ENCODE measurements at places on chromosomes 2 and 18.
A peak's percentile ranks its signal among the peaks of the same experiment; 100 is the strongest.

GRCh38 chr2:39487398-39488250 is 50.5 kb upstream of the MAP4K3 start:
- peak; percentile 40 for DNase-seq

GRCh38 chr2:68466361-68466777 is 725 bp downstream of the FBXO48 start:
- DNase-seq = peak; percentile 35

DNA sequence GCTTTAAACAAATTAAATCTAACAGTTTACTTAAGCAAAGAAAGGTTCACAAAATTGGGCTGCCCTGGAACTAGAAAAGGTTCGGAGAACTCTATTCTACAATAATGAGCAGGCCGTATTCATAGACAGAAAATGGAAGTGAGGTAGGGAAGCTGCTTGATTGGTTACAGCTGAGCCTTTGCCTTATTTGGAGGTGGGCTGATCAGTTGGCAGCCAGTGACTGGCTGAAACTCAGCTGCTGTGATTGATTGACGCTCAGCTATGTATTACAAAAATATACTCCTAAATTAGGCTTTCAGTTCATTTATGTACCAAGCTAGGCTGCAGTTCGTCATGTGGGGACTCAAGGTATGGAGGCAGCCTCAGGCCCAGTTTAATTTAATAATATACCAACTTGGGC is 42.3 kb upstream of the TTR start:
- no peak for DNase-seq

GRCh38 chr2:236558993-236559978 is 10.3 kb upstream of the ACKR3 start:
- DNase-seq = no peak

DNA sequence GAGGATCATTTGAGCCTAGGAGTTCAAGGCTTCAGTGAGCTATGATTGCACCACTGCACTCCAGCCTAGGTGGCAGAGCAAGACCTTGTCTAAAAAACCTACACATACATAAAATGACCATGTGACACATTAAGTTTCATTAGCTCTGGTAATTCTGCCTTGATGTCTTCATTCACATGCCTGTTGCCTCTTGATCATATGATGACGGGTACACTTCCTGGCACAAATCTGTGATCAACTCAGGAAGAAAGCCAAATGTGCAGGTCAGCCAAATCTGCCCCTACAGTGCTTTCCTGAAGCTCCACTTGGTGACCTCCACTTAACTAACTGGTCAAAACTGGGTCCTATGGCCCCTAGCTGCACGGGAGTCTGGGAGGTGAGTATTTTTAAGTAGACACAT is 54.4 kb upstream of the B3GNT7 start:
- DNase-seq = no peak

- peak; percentile 80 for DNase-seq
Measured at GRCh38 chr2:238287737-238288649, at the start of gene PER2. Gene PER2, minus strand, starts transcription at chr2:238288610. Its CDS starts 10,674 bp downstream, at chr2:238277936.

DNA sequence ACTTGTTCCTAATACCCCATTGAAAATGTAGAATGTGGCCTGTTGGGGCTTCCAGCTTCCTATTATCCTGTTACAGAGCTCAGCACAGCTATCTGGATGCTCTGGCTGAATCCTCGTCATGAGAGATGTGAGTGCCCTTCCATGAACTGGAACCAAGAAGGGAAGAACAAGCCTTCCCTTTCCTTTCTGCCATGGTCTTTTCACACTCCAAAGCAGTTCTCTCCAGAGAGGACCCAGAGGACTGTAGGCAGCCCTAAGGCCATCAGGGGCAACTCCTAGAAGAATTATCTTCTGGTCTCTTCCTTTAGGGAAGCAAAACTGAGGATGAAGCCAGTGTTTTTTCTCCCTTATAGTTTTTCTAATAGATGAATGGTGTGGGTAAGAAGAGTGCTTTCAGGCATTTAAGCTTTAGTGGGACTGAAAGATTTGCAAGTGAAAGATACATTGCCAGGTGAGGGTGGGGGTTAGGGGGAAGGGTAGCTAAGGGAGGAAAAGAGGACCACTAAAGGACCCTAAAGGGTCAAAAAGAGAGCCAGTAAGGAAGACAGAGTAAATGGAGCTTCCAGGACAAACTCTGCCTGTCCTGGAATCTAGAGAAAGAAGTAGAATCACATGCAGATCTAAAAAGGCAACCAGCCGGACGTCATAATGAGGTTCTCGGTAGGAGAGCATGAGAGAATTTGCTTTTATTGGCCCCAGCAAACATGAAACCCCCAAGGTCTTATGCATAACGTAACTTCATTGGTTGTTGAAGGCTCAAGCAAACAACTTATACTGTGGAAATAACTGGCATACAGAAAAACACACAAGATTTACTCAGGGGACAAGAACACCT is 12.4 kb upstream of the XPO1 start:
- no peak for DNase-seq

DNA sequence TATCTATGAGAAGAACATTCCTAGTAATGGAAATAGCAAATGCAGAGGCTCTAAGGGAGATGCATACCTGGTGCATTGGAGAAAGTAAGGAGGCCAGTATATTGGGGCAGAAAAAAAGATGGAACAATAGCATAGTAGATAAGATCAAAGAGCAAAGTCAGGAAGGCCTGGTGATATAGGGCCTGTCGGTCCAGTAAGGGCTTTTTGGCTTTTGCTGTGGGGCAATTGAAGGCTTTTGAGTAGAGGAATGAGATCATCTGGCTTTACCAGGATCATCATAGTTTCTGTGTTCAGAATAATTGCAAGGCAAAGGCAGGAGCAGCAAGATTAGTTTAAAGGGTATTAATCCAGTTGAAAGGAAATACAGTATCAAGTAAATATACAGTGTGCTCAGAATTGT is 111.8 kb downstream of the EHBP1 start:
- no peak for DNase-seq

GRCh38 chr2:218259099-218259961 is 1.5 kb upstream of the GPBAR1 start:
- DNase-seq = peak; percentile 40

GRCh38 chr18:61606068-61606660 is 272.9 kb downstream of the CDH20 start:
- DNase-seq = no peak

DNA sequence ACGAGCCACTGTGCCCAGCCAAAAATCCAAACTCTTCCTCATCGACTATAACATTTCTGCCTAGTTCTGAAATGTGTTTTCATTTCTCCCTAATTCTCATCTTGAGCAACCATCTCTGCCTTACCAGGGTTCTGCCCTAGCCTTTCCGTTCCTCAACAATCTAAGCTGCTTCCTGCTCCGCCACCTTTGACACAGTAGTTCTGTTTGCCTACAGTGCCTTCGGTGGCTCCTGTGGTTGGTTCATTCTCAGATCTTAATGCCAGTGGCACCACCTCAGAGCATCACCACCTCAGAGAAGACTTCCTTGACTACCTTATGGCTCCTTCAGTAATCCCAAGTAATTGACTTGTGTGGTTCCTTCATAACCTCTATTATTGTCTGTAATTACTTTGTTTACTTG is 3.8 kb downstream of the SOCS6 start:
- DNase-seq = no peak

GRCh38 chr18:1846640-1847039 is 724.7 kb downstream of the METTL4 start:
- DNase-seq = no peak

GRCh38 chr18:33212363-33212762 is 228.2 kb downstream of the CCDC178 start:
- no peak for DNase-seq

DNA sequence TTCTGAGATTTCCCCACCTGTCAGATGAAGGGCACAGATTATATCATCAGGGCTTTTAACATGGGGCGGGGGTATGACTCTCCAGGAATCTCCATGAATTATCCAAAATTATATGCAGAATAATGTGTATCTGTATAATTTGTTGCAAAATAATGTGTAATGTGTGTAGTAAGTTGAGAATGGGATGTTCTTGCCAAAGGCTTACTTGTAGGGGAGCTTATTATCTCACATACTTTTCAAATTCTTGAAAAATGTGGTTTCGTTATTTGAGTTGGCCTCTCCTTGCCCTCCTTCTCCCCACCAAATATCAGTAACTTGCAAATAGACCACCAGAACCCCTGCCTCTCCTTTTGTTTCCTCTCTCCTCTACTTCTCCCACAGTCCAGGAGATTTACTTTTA is 35.6 kb downstream of the UBR3 start:
- DNase-seq = no peak

DNA sequence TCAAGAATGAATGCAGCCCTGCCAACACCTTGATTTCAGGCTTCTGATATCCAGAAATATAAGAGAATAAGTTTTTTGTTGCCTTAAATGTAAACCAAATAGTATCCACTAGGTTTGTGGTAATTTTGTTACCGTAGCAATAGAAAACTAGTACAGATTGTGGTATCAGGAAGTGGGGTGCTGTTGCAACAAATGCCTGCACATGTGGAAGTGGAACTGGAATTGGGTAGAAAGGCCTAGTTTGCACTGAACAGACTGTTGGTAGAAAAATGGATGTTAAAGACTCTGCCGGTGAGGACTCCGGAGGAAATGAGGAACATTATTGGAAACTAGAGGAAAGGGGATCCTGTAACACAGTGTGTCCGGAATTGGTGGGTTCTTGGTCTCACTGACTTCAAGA is 145.8 kb upstream of the MGAT5 start:
- no peak for DNase-seq

GRCh38 chr2:174112073-174112472 is 136.3 kb downstream of the OLA1 start:
- no peak for DNase-seq

GRCh38 chr18:2970772-2971659 is 41.9 kb downstream of the LPIN2 start:
- no peak for DNase-seq

GRCh38 chr18:75035928-75036327 is 173.0 kb downstream of the PTGR3 start:
- DNase-seq = no peak

Measured in lung microvascular endothelial cell (primary cell).